ENCODE measurements at places on chromosomes 11 and 22.
A peak's percentile ranks its signal among the peaks of the same experiment; 100 is the strongest.

DNA sequence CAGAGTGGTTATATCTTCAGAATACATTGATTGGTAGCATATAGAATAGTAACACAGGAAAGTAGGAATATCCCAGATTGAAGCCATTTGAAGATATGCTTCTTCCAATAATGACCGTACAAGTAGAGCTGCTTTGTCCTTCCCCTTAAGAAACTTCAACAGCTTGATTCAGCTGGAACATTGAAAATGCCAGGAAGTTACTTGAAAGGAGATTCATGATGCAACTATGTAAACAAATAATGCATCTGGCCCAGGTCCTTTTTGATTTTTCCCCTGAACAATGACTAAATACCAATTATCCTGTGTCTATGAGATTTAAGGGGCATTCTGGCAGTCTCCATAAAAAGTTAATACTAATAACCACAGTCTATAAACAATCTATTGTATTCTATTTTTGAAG lies 3.0 kb downstream of the DKK3 start:
- DNase-seq = no peak

DNA sequence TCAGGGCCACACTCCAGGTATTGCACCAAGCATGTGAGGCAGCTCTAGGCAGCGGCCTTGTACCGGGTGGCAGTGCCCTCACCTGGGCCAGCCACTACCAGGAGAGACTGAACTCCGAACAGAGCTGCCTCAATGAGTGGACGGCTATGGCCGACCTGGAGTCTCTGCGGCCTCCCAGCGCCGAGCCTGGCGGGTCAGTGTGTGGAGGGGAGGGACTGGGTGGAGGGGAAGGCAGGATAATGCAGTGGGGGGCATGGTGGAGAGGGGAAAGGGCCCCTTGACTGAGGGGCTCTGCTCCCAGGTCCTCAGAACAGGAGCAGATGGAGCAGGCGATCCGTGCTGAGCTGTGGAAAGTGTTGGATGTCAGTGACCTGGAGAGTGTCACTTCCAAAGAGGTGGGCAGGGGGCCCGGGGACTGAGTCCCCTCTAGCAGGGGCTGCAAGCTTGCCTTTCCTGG lies 4.2 kb downstream of the SSH3 start:
- DNase-seq = no peak

GRCh38 chr11:86034710-86035109 lies 34.2 kb downstream of the PICALM start:
- no peak for DNase-seq

- peak; percentile 17 for DNase-seq
Observed at GRCh38 chr11:84398017-84398626, 1112.0 kb upstream of the CCDC90B start.

DNA sequence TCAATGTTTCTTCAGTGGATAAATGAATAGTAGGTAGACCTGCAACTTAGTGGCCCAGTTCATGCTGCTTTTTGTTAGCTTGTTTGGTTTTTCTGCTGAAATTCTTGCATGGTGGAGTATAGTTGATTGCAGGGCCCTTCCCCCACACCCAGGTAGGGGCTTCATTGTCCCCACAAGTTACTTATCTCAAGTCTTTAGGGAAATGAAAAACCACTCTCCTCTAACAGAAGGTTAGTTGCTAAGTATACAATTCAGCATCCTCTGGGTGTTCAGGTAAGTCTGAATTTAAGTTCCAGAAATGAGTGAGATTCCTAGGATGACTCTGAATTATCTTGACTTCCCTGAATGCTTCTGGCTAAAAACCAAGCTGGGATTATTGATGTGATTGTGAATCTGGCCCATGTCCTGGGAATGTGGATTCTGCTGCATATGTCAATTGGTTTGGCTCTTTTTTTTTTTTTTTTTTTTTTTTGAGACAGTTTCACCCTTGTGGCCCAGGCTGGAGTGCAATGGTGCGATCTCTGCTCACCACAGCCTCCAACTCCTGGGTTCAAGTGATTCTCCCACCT lies 40.3 kb downstream of the BCL2L13 start:
- DNase-seq = no peak

DNA sequence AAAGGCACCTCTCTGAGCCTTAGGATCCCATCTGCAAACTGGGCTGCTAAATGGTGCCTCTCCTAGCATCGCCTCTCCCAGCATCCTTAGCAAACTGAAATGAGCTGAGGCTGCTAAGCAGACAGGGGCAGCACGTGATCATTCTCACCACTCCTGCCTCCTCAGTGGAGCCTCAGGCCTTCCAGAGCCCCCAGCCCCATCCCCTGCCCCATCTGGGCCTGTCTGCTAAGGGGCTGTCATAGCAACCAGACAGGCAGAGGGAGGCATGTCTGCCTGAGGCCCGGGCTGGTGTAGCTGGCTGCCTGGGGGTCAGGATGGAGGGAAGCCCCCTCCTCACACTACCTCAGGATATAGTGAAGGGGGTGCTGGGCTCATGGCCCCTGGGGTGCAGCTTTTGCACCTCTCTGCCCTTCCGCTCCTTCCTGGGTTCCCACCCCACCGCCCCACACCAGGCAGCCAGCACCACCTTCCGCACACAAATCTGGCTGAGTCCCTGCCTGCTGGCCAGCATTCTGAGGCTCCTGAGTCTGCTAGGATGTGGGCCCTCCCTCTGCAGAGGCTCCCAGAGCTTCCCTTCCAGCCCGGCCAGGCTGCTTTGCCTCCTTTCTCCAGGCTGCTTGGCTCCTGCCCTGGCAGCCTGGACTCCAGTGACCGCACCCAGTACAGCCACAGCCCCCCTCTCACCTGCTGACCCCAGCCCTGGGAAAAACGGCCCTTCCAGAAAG lies 47.5 kb upstream of the TTLL12 start:
- no peak for DNase-seq

DNA sequence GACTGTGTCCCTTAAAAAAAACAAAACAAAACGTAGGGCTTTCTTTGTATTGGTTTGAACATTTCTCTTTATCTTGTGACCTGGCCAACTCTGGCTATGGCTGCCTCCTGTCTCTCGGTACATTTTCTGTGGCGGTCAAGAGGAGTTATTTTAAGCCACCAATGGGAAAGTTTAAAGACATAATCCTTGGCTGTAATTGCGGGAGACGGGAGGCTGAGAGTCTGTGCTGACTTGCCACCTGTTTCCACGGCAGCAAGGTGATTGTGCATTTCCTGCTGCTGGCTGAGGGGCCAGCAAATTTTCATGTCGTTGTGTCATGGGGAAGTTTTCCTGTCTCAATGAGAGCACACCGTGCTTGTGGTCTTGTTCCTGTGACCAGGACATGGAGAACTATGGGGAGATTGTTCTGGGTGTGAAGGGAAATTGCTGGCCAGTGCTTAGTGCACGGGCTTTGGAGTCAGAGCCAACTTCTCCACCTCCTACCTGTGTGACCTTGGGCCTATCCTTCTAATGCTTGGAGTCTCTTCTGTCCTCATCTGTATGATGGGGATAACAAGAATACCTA lies 11.0 kb downstream of the PTPRJ start:
- DNase-seq = no peak

DNA sequence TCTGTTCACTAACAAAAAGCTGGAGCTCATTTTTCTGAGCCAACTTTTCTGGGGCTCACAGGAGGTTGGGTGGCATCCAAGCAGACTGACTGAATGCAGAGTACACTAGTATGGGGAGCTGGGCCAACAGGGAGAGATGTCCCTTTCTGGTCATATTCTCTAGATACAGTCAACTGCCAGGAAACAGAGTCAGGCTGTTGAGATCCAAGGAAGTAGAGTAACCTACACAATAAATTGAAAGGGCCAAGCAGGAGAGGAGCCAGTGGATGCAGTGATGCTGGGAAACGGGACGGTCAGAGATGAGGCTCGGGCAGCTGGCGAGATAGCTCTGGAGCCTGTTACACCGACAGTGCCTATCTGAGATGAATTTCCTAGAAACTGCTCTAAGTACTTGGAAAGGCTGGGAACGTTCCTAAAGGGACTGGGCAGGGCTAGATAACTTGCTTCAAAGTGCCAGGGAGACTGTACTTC lies 71.1 kb downstream of the LARGE2 start:
- DNase-seq = no peak

DNA sequence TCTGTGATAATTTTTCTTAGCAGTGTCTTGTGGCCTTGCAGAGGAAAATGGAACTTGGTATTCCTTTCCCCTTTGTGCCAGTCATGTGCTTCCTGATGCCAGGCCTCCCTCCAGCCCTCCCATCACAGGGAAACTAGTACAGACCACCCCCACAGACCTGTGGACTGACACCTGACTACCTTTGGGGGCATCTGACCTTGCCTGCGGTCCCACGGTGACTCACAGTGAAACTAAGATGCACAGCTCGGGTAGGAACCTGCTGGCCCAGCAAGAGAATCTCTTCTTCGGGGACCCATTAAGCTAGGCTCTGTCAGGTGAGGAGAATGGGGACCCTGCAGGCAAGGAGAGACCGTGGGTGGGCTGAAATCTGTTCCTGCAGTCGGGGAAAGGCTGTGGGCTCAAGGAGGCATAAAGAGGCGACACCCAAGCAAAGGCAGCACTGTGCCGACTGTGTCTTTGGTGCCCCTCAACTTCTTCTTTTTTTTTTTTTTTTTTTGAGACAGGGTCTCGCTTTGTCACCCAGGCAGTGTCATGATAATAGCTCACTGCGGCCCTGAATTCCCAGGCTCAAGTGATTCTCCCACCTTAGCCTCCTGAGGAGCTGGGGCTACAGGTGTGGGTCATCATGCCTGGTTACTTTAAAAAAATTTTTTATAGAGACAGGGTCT lies 20.8 kb upstream of the PEX26 start:
- DNase-seq = no peak

DNA sequence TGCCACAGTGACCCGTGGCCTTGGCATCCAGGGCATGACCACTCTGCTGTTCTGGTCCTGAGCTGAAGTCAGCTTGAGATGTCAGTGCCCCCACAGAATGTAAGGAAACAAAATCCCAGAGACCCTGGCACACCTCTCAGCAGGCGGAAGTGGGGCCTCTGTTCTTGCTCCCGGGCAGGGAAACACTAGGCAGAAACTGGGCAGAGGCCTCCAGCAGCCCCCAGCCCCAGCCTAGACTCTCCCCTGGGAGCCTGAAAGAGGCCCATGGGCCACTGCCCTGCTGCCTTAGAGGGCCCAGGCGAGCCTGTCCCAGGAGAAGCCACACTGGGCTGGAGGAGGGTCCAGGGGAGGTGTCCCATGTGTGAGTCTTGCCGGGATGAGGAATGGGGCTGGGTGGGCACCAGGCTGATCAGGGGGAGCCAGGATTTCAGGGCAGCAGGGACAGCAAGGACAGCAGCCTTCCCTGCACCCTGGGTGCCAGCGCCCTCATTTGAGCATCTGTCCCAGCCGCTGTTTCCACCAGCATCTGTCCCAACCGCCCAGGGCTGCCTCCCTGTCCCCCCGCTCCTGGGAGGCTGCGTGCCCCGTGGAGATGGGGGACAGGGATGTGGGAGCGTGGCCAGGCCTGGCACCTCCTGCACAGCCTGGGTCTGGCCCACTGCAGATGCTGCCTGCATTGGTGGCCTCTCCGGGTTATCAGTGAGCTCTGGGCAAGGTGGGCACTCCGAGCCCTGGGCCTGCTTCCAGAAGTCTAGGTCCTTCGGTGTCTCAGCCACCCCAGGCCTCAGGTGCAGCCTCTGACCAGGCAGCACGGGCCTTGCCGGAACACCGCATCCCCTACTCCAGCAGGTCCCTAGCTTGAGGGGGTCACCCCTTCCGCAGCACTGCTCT lies 1072.4 kb downstream of the BRD1 start:
- no peak for DNase-seq

DNA sequence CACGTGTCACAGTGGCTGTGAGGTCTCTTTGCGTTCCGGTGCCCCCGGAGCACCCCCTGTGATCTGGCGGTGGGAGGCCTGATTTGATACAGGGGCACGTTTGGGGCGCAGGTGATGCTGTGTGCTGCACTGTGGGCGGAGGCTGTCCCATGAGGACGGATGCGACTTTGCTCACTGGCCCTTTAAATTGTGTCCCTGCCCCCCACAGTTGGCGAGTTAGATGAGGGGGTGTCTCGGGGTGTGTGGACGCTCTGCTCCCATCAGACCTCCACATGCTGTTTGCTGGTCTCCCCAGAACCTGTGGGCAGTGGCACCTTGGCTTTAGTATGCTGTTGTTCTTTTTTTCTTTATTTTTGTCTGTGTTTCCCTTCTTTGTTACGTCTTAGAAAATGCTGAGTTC lies 5.2 kb downstream of the ZBED4 start:
- no peak for DNase-seq

- DNase-seq = peak; percentile 27
Observed at GRCh38 chr11:26276798-26277424, 55.0 kb upstream of the ANO3 start.

DNA sequence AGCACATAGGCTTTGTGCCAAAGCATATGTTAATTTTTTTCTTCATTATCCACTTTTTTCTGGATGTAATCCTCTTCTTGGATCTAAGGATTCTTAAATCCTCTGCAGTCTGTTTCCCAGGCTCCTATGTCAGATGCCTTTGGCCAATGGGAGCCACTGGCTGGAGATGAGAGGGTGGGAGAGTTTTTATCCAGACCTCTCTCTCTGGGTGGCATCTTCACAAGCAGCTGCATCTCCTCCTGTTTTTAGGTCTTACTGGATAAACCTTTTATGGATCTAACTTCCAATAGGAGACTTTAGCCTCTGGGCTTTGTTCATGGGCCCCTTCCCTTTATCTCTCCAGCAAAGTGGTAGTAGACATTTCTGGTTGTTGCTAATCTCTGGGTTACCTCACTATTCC lies 22.4 kb upstream of the MPPED2 start:
- DNase-seq = no peak

DNA sequence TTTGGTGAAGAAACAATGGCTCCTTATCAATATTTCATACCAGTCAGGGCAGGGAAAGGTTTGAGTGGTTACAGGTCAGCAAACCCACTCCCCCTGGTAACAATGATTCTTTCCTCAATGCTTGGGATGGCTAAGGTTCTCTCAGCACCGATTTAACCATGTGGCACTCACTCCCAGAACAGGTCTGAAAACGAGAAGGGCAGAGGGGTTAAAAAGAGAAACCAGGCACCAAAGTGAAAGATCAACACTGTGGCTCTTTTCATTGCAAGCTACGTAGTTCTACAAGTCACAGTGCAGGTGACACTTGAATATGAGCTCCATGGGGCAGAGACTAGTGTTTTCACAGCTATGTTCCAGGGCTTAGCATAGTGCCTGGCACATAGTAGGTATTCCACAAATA lies 132.4 kb downstream of the PLEKHA7 start:
- DNase-seq = no peak

GRCh38 chr11:71499125-71499524 lies 27.9 kb upstream of the KRTAP5-7 start:
- no peak for DNase-seq

DNA sequence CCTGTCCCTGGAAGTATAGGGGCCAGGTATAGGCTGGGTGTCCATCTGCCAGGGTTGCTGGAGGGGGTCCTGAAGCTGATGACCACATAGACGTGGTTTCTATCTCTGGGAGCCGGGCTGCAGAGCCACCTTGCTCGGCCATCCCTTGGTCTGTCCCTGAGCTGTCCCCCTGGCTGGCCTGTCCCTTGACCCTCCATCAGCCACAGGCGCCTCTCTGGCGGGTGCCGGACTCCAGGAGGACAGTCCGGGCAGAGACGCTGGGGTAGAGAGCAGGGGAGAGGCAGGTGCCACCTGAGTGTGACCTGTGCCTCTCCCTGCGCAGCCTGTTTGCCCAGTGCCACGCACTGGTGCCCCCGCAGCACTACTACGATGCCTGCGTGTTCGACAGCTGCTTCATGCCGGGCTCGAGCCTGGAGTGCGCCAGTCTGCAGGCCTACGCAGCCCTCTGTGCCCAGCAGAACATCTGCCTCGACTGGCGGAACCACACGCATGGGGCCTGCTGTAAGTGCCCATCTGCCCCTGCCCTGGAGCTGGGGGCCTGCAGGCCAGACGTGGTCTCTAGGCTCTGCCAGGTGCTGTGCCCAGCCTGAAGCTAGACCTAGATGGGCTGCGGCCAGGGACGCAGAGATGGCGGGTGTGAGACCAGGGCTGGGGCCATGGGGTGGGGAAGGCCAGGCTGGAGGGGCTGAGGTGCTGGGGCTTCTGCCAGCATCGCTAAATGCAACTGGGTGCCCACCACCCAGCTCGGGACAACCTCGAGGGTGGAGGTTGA lies 29.9 kb downstream of the MUC2 start:
- no peak for DNase-seq
